ENCODE measurements at places on chromosomes 16 and 17.

- DNase-seq: no peak
- H3K4me1 ChIP-seq: peaks cover 27% of the 10 kb centered on the region
- no peak overlapping the region for H3K4me3 ChIP-seq
- H3K27ac ChIP-seq: no peak overlapping the region
- H3K36me3 ChIP-seq: no peaks in the 10 kb centered on the region
Measured at GRCh38 chr16:66513111-66513723, 36.7 kb downstream of the TK2 start.

DNA sequence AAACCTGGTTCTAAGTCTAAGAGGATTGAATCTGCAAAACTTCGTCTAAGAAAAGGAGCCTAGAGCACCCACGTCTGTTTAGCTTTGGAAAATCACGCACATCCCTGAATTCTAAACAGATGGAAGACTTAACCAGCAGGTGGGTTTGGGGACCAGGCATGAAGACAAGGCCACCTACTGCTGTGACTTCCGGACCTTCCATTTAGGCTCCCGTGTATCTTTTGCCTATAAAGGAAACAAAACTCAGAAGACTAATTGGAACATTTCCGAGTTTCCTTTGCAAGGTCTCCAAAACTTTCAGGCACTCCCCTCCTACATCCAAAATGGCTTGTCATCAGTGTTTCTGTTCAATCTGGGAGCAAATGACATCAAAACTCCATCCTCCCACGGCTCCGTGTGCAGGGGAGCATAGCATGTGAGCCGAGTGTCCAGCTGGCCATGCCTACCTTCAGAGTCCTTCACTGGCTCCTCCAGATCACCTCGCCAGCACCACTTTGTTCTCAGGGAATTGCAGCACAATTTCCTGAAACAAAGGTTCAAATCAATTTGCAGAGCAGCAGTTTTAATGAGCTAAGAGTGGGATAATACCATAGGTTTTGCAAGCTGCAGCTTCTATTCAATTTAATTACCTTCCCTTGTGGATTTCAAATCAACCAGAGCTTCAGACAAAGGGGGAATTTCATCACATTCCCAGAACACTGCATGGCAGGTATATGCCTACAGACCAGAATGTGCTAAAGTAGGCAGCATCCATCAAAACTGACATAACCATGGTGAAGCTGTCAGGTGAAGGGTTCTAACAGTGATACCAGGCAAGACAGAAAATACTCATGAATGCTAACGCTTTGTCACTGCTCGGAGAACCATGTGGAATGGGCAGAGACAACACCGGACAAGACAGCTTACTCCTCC is 23.5 kb downstream of the CACNG1 start:
- DNase-seq: no peak
- no peaks in the 10 kb centered on the region for H3K4me1 ChIP-seq
- H3K36me3 ChIP-seq: no peaks in the 10 kb centered on the region
- H3K4me3 ChIP-seq: no peak overlapping the region
- no peaks in the 10 kb centered on the region for H3K27me3 ChIP-seq
- H3K27ac ChIP-seq: no peak overlapping the region

- no peak overlapping the region for H3K4me3 ChIP-seq
- peak; percentile 82 for DNase-seq
- H3K36me3 ChIP-seq: no peaks in the 10 kb centered on the region
- H3K4me1 ChIP-seq: peaks cover 18% of the 10 kb centered on the region
Measured at GRCh38 chr17:69607162-69607834, 192.8 kb downstream of the MAP2K6 start.

DNA sequence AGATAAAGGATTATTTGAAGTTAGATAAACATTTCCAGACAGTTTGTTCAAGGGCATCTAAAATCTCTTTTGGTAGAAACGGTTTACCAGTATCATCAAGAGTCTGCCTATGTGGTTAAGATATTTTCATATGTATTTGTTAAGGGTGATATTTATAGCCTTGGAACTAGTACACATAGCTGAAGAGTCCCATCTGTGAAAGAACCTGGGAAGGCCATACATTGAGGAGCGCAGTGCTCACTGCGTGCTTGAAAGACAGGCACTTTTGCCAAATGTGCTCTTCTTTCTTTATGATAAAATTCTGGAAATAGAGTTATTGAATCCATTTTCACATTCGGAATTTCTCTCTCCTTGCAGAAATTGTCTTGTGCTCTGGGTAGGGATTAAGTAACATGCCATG is 7.7 kb downstream of the IGSF6 start:
- H3K4me1 ChIP-seq: peaks cover 20% of the 10 kb centered on the region
- no peaks in the 10 kb centered on the region for H3K36me3 ChIP-seq
- DNase-seq: no peak
- H3K27ac ChIP-seq: peak overlapping the region; percentile 24

GRCh38 chr17:8459107-8459506 is 23.4 kb downstream of the NDEL1 start:
- no peaks in the 10 kb centered on the region for H3K27me3 ChIP-seq
- H3K4me1 ChIP-seq: no peaks in the 10 kb centered on the region
- no peak overlapping the region for H3K27ac ChIP-seq
- no peak overlapping the region for H3K4me3 ChIP-seq

DNA sequence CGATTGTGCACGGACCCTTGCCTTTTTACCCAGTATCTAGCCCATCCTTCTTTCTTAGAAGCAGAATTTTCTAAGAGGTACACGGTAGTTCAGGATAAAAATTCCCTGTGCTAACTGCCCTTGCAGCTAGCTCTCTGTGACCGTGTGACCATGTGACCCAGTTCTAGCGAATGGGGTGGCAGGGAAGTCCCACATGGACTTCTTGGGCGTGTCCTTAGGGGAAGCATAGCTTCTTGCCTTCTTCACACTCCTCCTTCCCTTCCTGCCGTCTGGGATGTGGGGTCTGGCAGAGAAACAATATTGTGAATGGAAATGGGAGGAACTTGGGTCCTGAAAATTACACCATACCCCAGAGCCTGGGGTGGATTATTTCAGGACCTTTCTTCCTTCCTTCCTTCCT is 670.7 kb downstream of the MAF start:
- H3K27me3 ChIP-seq: no peaks in the 10 kb centered on the region
- no peaks in the 10 kb centered on the region for H3K4me1 ChIP-seq
- DNase-seq: no peak
- H3K4me3 ChIP-seq: no peak overlapping the region
- H3K36me3 ChIP-seq: no peaks in the 10 kb centered on the region
- H3K27ac ChIP-seq: no peak overlapping the region

- H3K27ac ChIP-seq: no peak overlapping the region
- DNase-seq: no peak
- no peak overlapping the region for H3K4me3 ChIP-seq
- H3K36me3 ChIP-seq: no peaks in the 10 kb centered on the region
- no peaks in the 10 kb centered on the region for H3K4me1 ChIP-seq
- no peaks in the 10 kb centered on the region for H3K27me3 ChIP-seq
Measured at GRCh38 chr16:539901-540530, 12.5 kb downstream of the CAPN15 start.

GRCh38 chr16:31875928-31876547 is 2.4 kb downstream of the ZNF267 start:
- H3K4me1 ChIP-seq: peaks cover 47% of the 10 kb centered on the region
- peak overlapping the region; percentile 97 for H3K4me3 ChIP-seq
- H3K36me3 ChIP-seq: peaks cover 10% of the 10 kb centered on the region

GRCh38 chr16:23288209-23288608 is 13.9 kb upstream of the SCNN1B start:
- H3K27me3 ChIP-seq: no peaks in the 10 kb centered on the region
- DNase-seq: peak; percentile 48
- H3K27ac ChIP-seq: peak overlapping the region; percentile 28
- no peaks in the 10 kb centered on the region for H3K36me3 ChIP-seq

Data from MM.1S (cell line).